Glutamatergic neuron (in vitro differentiated cells): ENCODE measurements at places on chromosomes 4 and X.

DNA sequence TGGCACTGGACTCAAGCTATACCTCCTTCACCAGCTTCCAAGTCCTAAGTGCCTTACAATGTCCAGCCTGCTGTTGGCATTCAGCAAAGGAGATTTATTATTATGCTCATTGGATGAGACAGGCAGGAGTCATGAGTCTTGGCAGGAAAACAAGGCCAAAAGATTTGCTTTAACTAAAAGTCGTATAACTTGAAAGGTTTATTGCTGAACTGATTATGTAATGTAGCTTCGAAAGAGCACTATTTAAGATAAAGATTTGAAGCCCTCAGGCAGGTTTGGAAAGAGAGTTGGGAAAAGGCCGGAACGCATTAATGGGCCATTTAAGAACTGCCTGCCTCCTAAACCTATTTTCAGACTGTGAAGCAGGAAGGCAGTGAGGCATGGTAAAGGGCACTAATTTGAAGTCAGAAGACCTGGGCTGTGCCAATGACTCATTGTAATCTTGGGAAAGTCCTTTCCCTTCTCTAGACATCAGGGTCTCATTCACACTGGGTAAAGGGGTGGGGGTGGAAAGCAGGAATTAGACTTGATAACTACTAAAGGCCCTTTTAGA lies 280.5 kb upstream of the EDA2R start:
- no peak overlapping the region for H3K4me3 ChIP-seq
- DNase-seq, result no peak
- no peaks in the 10 kb centered on the region for H3K27me3 ChIP-seq
- H3K36me3 ChIP-seq, result no peaks in the 10 kb centered on the region
- H3K4me1 ChIP-seq, result no peaks in the 10 kb centered on the region
- H3K27ac ChIP-seq, result no peak overlapping the region

- no peak overlapping the region for H3K4me3 ChIP-seq
- H3K36me3 ChIP-seq, result peaks cover 6% of the 10 kb centered on the region
- H3K27me3 ChIP-seq, result peaks cover 3% of the 10 kb centered on the region
- H3K27ac ChIP-seq, result peak overlapping the region; percentile 49
- peak; percentile 58 for DNase-seq
Measured at GRCh38 chr4:184171011-184171410, 46.7 kb downstream of the ENPP6 start.

GRCh38 chr4:173521467-173522159 lies 8.4 kb downstream of the HAND2 start:
- peak; percentile 40 for DNase-seq
- H3K4me3 ChIP-seq, result peak overlapping the region; percentile 90
- peaks cover 7% of the 10 kb centered on the region for H3K36me3 ChIP-seq

GRCh38 chrX:136346506-136346905 lies 45.7 kb downstream of the ADGRG4 start:
- H3K27ac ChIP-seq, result no peak overlapping the region
- H3K4me1 ChIP-seq, result no peaks in the 10 kb centered on the region
- H3K4me3 ChIP-seq, result no peak overlapping the region
- DNase-seq, result no peak
- no peaks in the 10 kb centered on the region for H3K27me3 ChIP-seq

DNA sequence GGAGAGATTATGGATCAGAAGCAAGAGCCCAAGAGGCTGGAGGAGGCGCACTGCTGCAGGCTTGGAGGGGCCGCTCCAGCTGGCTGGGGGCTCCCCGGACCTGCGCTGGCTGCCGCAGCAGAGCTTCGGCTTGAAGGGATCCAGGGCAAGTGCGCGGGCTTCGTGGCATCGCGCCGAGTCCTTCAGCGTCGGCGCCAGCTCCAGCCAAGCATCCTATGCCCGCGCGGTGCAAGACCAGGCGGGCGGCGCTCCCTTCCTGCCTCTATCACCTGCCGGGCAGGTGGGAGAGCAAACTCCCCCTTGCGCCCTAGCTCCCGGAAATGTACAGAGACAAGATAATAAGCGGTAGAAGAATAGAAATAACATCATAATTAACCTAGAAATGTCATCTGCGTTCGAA lies 10.5 kb upstream of the UCP1 start:
- DNase-seq, result no peak
- H3K4me3 ChIP-seq, result no peak overlapping the region
- H3K36me3 ChIP-seq, result no peaks in the 10 kb centered on the region
- H3K27me3 ChIP-seq, result peaks cover 2% of the 10 kb centered on the region
- H3K27ac ChIP-seq, result no peak overlapping the region

DNA sequence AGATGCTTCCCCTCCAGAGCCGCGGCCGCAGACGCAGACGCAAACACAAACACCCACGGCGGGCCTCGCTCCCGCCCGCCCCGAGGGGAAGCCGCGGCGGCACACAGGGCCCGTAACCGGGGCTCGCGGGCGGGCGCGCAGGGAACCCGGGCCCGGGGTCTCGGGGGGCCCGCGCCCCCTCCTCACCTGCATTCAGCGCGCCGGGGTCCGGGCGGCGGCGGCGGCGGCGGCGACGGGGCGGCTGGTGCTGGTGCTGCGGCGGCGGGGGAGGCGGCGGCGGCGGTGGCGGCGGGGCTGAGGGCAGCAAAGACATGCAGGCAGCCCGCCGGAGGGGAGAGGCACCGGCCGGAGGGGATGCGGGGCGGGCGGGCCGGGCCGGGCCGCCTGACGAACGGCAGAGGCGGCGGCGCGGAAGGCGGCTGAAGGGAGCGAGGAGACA lies 255 bp upstream of the CNOT6L start:
- H3K27ac ChIP-seq, result peak overlapping the region; percentile 87
- H3K4me1 ChIP-seq, result peaks cover 8% of the 10 kb centered on the region
- peak overlapping the region; percentile 98 for H3K4me3 ChIP-seq
- H3K27me3 ChIP-seq, result peaks cover 7% of the 10 kb centered on the region
- no peaks in the 10 kb centered on the region for H3K36me3 ChIP-seq

- no peak overlapping the region for H3K4me3 ChIP-seq
- H3K27ac ChIP-seq, result peak overlapping the region; percentile 66
- H3K4me1 ChIP-seq, result peaks cover 19% of the 10 kb centered on the region
- no peaks in the 10 kb centered on the region for H3K36me3 ChIP-seq
- peak; percentile 56 for DNase-seq
Measured at GRCh38 chr4:7206911-7207567, 14.7 kb downstream of the SORCS2 start.

DNA sequence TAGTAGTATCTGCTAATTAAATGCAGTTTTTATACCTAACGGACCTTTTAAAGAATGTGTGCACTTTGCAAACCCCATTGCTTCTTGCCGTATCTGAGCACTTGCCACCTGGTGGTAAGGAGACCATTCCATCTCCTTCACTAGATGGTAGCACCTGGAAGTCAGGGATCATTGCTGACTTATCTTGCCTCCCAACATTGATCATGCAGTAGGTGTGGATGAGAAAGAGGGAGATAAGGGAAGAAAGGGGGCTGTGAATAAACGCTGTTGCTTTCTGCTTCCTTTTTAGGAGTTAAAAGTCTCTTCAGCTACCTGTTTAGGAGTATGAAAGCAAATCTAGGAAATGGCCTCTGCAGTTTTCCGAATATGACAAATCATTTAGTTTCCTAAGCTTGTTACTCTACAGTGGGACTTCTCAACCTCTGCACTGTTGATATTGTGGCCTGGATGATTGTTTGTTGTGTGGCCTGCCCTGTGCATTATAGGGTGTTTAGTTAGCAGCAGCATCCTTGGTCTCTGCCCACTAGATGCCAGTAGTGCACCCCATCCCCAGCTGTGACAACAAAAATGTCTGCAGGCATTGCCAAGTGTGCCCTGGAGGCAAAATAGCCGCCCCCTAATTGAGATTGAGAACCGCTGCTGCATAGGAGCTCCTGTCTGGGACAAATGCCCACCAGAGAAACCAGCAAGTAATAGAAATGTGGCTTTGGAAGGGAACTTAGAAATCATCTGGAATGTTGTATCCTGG lies 38.8 kb downstream of the GAB1 start:
- no peak overlapping the region for H3K4me3 ChIP-seq
- peaks cover 5% of the 10 kb centered on the region for H3K36me3 ChIP-seq
- no peak overlapping the region for H3K27ac ChIP-seq
- H3K27me3 ChIP-seq, result peaks cover 4% of the 10 kb centered on the region

GRCh38 chr4:179552131-179552530 lies 2109.9 kb upstream of the AGA start:
- no peak for DNase-seq
- H3K27ac ChIP-seq, result no peak overlapping the region
- no peaks in the 10 kb centered on the region for H3K36me3 ChIP-seq
- no peaks in the 10 kb centered on the region for H3K4me1 ChIP-seq
- H3K4me3 ChIP-seq, result no peak overlapping the region

- no peak overlapping the region for H3K27ac ChIP-seq
- H3K4me1 ChIP-seq, result no peaks in the 10 kb centered on the region
- no peak overlapping the region for H3K4me3 ChIP-seq
Measured at GRCh38 chrX:109190542-109190941, 291.3 kb downstream of the GUCY2F start.

DNA sequence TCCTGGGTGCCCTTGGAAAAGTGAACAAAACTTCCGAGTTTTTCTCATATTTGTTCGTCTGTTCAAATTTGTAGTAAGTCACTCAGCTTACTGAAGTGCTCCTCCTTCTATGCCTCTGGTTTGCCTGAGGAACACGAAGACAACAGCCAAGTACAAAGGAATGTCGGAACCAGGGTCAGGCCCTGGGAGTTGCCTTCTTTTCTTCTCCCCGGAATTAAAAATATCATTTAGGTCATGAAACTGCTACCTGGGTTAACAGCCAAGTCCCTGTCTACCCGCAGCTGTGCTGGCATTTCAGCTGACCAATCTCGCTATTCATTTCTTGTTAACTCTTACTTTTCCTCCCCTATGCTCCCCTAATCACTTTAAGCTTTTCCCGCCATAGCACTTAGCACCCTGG lies 137.6 kb upstream of the TEX13D start:
- no peak for DNase-seq
- H3K27ac ChIP-seq, result no peak overlapping the region
- no peaks in the 10 kb centered on the region for H3K27me3 ChIP-seq
- H3K4me3 ChIP-seq, result no peak overlapping the region
- no peaks in the 10 kb centered on the region for H3K36me3 ChIP-seq
- no peaks in the 10 kb centered on the region for H3K4me1 ChIP-seq

GRCh38 chrX:10945498-10945897 lies 165.6 kb upstream of the HCCS start:
- DNase-seq, result no peak
- H3K27me3 ChIP-seq, result no peaks in the 10 kb centered on the region
- H3K27ac ChIP-seq, result no peak overlapping the region
- H3K4me3 ChIP-seq, result no peak overlapping the region
- H3K36me3 ChIP-seq, result no peaks in the 10 kb centered on the region

- no peak overlapping the region for H3K4me3 ChIP-seq
- no peaks in the 10 kb centered on the region for H3K36me3 ChIP-seq
Measured at GRCh38 chr4:111018216-111018615, 395.3 kb upstream of the PITX2 start.

GRCh38 chr4:154640999-154641398 lies 28.5 kb upstream of the FGG start:
- DNase-seq, result no peak
- H3K4me1 ChIP-seq, result no peaks in the 10 kb centered on the region
- no peak overlapping the region for H3K27ac ChIP-seq
- no peaks in the 10 kb centered on the region for H3K36me3 ChIP-seq
- no peaks in the 10 kb centered on the region for H3K27me3 ChIP-seq
- H3K4me3 ChIP-seq, result no peak overlapping the region

GRCh38 chrX:145881175-145881995 lies 63.8 kb downstream of the SLITRK2 start:
- no peaks in the 10 kb centered on the region for H3K4me1 ChIP-seq
- H3K27me3 ChIP-seq, result peaks cover 2% of the 10 kb centered on the region

DNA sequence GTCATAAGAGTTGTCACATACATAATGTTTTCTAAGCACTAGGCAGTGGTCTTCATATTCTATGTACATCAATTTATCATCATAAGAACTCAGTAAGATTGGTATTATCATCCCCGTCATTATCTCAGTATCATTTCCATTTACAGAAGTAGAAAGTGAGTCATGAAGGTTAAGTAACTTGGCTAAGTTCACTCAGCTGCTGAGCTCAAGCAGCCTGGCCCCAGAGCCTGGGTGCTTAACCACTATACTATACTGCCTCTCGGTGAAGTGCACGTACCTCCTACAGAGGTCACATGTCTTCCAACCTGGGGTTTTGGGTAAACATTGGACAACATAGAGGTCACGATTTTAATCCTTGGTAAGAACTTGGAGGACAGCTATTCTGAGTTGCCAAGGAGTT lies 161.5 kb upstream of the GATB start:
- no peaks in the 10 kb centered on the region for H3K27me3 ChIP-seq
- no peak for DNase-seq
- H3K36me3 ChIP-seq, result peaks cover 4% of the 10 kb centered on the region
- no peaks in the 10 kb centered on the region for H3K4me1 ChIP-seq
- no peak overlapping the region for H3K27ac ChIP-seq

- H3K27ac ChIP-seq, result no peak overlapping the region
- no peak overlapping the region for H3K4me3 ChIP-seq
- H3K27me3 ChIP-seq, result no peaks in the 10 kb centered on the region
- H3K36me3 ChIP-seq, result no peaks in the 10 kb centered on the region
- DNase-seq, result peak; percentile 23
Measured at GRCh38 chr4:120718979-120719566, 203.5 kb downstream of the PRDM5 start.

GRCh38 chr4:1210241-1210841 lies 38.0 kb upstream of the SPON2 start:
- peaks cover 11% of the 10 kb centered on the region for H3K27me3 ChIP-seq
- DNase-seq, result peak; percentile 19
- H3K4me1 ChIP-seq, result peaks cover 6% of the 10 kb centered on the region

DNA sequence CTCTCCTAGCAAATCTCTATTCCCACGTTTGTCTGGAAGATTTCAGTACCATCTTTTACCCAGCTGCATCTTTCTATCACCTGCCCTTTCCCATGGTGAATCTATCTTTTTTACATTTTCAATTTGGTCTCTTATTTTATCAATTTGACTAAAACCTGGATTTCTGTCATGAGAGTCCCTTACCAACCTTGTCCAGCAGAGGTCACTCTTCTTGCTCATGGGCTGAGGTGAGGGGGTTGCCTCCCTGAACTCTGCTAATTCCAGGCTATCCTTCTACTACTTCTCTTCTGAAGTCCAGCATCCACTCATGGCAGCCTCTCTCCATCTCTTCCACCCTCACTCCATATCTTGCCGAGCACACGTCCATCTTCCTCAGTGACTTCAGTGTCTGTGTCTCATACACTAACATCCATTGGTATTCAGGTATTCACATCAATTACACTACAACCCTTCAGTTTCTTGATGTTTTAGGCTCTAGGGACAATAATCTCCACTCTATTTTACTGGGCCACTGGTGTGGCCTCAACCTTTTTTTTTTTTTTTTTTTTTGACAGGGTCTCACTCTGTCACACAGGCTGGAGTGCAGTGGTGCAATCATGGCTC lies 17.8 kb upstream of the ZNF827 start:
- no peaks in the 10 kb centered on the region for H3K27me3 ChIP-seq
- H3K36me3 ChIP-seq, result no peaks in the 10 kb centered on the region
- no peak overlapping the region for H3K27ac ChIP-seq
- H3K4me1 ChIP-seq, result no peaks in the 10 kb centered on the region
- peak; percentile 33 for DNase-seq
